ENCODE measurements at places on chromosomes 12 and 14. TPM values are rescaled to one million over a fixed set of nuclear protein-coding genes. Genes with fewer than 3 reads are reported as not detected.

DNA sequence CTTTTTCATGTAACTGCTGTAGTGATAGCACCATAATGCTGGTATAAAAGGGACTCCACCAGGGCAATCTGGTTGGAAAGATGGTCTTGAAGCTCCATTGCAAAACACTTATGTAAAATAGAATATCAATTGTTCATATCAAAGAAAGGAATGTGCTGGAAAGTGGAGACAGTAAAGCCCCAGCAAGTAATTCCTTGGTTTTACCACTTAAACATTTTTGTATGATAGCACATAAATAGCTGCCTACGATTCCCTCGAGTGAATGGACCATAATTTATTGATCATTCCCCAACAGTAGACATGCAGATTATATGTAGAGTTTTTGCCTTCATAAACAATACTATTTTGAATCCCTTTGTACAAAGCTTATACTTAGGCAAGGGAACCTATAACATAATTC lies 275.4 kb downstream of the PAWR start:
- DNase-seq = no peak

GRCh38 chr14:71824816-71825215 lies 107.4 kb upstream of the RGS6 start:
- no peak for DNase-seq

GRCh38 chr12:84785281-84785680 lies 127.3 kb downstream of the SLC6A15 start:
- DNase-seq = no peak

DNA sequence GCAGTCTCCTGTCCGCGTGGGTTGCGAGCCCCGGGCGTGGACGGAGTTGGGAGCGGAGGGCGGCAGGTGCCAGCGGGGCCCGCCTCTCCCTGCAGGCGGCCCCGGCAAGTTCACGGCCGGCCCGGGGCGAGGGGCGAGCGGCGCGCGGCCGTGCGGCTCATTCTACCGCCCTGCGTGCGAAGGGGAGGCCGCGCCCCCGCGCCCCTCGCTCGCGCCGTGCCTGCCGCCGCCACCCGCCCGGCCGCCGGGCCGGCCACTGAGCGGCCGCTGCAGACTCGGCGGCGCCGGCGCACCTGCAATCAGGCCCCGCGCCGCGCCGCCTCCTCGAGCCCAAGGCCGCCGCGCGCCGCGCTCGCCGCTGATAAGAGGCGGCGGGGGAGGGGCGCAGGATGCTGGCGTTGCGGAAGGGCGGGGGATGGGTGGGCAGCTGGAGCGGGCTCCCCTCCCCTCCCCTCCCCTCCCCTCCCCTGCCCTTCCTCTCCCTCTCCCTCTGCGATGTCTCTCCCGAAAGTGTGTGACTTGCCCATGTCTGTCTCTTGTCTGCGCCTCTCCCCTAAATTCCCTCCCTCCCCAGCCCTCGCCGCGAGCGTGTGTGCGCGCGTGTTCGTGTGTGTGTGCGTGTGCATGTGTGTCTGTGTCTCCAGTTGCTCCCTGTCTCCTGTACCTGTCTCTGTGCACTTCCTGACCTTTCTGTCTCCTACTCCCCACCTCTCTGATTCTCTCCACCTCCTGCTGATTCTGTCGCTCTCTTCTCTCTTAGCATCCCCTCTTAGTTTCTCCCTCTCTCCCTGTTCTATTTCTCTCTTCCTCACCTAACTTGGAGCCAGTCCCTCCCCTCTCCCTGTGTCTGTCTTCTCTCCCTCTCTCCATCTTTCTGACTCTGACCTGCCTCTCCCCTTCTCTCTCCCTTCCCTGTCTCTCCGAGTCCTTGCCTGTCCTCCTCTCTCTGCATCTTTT lies 768.1 kb upstream of the TBX3 start:
- no peak for DNase-seq

DNA sequence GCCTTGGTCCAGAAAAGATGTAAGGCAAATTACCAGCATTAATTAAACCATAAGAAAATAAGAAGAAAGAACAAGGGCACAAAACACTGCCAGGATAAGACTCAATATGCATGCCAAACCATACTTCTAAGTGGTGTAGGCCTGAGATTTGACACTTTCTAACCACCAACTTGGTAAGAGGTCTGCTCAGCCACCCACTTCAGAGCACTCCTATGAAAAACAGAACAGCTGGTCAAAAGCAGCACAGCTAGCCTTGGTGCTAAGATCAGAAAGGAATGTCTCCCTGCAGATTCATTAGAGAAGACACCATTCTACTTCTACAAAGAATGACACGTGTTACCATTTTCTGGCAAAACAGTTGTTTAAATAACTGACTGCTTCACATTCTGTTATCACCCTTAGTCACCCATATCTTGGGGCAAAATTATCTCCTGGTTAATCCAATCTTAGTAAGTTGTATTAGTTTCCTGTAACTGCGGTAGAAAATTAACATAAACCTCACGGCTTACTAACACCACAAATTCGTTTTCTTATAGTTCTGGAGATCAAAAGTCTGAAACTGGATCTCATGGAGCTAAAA lies 13.2 kb downstream of the RPS6KA5 start:
- peak; percentile 20 for DNase-seq

DNA sequence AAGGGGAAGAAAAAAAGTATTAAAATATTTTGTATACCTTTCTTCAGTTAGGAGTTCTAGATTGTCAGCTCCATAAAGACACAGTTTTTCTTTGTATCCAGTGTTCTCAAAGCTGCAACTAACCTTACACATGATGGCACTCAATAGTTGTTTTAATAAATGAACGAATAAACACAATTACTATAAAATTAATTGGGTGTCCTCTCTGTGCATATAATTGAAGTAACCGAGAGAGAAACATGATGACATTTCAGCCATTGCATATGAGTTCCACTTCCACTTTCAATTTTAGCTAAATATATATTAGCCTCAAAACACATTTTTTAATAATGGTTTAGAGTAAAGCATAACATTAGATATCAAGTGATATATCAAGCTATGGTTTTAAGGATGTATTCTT lies 671.2 kb downstream of the LRFN5 start:
- no peak for DNase-seq

DNA sequence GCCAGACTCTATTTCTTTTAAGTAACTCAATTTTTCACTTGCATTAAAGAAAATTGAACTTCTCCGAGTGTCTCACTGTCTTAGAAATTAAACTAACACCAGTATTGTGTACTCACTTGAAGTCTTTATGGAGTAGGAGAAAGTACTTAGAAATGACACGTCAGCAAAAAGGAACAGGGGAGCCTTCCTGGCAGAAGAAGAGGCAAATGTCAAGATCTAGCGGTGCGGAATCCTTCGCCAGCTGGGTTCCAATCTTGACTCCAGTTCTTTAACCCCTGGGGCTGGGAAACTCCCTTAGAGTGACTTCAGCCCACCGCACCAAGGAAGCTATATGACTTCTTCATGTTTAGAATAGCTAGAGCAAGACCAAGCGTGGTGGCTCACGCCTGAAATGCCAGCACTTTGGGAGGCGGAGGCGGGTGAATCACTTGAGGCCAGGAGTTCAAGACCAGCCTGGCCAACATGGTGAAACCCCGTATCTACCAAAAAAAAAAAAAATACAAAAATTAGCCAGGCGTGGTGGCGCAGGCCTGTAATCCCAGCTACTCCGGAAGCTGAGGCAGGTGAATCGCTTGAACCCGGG lies 34.4 kb downstream of the WBP11 start:
- peak; percentile 66 for DNase-seq

DNA sequence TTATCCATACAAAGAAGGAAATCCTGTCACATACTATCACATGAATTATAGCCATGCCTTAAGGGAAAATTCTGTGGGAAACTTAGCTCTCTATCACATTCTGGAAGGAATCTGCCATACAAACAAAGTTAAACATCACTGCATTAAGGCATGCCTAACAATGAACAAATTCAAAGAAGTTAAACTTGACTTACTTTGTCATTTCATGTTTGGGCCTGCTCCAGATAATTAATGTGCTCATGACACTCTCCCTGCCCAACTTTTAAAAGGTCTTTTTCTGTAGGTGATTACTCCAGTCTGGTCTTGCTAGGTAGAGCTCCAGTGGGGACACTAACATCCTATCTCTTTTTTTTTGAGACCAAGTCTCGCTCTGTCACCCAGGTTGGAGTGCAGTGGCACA lies 230.5 kb downstream of the AEBP2 start:
- peak; percentile 59 for DNase-seq

- peak; percentile 43 for DNase-seq
These were observed 9.6 kb upstream of the FOXG1 start for GRCh38 chr14:28756884-28757570.

EIF2S3B gene
- total RNA-seq = 0.79 TPM

GEMIN2 gene
- total RNA-seq = 51.3 TPM

LMNTD1 gene
- total RNA-seq = not detected

KRT6B gene
- total RNA-seq = 287 TPM

ACSS3 gene
- 0.26 TPM for total RNA-seq

FAIM2 gene
- 0.53 TPM for total RNA-seq

ACOT6 gene
- total RNA-seq = not detected

ZBTB42 gene
- total RNA-seq = 5.3 TPM
